ENCODE measurements at places on chromosomes 7 and 10.

DNA sequence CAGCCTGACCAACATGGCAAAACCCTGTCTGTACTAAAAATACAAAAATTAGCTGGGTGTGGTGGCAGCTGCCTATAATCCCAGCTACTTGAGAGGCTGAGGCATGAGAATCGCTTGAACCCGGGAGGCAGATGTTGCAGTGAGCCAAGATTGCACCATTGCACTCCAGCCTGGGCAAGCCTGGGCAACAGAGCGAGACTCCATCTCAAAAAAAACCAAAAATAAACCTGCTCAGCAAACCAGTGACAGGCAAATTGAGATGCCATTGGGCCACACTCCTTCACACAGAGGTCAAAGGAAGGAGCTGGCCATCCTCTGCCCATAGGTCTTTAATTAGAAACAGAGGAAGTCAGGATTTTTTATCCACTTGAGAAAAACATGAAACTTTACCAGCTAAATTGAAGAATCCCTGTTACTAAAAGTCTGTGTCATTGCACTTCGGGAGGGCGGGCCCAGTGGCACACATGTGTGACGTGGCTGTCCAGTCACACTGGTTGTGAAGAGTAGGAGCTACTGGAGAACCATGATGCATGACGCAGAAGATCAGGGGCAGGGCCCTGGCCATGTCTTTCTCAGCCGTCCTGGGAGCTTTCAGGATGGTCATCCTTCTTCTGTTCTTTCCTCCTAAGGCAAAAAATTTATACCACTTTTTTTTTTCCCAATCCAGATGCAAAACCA is 118.3 kb upstream of the ZNF438 start:
- no peak for DNase-seq

GRCh38 chr7:28847681-28848080 is 110.4 kb downstream of the TRIL start:
- no peak for DNase-seq

GRCh38 chr10:43942096-43942850 is 293.6 kb upstream of the ZNF32 start:
- no peak for DNase-seq

DNA sequence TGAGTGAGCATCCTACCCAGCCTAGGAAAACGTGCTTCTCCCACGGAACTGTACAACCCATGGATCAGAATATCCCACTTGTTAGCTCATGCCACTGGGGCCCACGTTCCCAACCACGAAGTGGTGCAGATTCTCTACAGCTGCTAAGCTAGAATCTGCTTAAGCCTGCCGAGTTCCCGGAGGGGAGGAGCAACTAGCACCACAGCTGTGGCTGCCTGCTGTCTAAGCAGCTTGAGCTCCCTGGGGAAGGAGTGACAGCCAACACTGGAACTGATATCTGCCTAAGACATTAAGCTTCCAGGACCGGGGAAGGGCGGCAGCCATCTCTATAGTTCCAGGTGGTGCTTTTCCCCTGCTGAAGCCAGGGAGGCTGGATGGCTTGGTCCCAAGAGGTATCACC is 334.7 kb upstream of the CHRM2 start:
- DNase-seq = no peak

DNA sequence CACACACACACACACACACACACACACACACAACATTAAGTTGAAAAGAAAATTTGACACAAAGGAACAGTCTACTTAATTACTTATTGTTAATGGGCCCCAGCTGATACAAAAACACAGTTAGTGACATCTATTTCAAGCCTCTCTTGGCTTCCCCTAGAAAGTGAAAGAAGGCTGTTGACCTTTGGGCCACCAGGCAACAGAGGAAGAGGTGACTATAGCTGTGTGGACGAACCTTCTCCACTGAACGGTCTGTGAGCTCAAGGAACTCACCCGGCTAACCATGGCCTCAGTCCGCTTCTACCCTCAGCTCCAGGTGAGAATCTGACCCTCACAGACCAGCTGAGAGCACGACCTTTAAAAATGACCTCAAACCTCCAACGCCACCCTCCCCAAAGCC is 32.9 kb upstream of the CALN1 start:
- no peak for DNase-seq

DNA sequence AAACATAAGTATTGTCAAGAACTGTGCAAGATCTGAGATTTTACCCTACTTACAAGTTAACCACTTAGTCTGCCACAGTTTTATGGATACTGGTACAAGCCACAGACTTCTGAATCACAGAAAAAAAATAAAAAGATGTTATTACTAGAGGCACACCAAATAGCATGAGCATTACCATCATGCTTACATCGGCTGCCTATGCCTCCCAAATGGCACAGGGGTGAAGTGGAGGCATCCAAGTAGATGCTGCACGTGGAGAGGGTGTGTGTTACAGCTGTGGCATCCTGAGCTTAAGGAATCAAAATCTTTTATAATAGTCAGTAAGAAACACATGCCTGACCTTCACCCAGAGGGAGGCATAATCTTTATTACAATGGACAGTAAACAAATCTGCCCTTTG is 207.8 kb downstream of the TFEC start:
- DNase-seq = no peak

DNA sequence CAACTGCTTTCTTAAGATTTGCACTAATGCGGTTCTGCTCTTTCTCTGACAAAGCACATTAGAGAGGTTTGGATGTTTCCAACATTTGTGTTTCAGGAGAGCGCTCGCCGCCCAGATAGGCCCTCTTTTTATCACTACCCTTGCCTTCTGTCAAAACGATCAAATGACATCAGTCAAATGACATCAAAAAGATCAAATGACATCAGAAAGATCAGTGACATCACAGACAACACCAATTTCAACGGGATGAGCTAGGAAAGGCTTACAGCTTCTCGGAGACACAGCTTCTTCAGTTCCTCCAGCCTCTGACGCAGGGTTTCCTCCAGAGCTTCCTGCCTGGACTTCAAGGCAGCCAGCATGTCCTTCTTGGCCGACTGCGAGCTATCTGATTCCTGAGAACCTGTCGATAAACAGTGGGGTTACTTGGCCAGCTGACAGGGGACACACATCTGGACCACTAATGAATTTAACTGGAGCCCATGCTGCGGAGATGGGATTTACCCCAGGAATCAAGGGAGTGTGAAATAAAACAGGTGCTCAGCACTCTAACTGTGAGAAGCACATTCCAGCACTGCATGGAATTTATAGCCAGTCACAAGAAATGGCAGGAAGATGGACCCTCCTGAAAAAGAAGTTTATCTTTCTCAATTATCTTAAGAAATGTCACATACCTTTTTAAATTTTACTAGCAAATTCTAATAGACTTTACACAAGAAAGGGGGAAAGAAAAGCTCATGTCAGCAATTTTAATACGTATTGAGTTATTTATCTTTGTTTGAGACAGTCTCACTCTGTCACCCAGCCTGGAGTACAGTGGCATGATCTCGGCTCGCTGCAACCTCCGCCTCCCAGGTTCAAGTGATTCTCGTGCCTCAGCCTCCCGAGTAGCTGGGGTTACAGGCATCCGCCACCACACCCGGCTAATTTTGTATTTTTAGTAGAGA is 88.2 kb downstream of the PRPF18 start:
- DNase-seq = no peak

DNA sequence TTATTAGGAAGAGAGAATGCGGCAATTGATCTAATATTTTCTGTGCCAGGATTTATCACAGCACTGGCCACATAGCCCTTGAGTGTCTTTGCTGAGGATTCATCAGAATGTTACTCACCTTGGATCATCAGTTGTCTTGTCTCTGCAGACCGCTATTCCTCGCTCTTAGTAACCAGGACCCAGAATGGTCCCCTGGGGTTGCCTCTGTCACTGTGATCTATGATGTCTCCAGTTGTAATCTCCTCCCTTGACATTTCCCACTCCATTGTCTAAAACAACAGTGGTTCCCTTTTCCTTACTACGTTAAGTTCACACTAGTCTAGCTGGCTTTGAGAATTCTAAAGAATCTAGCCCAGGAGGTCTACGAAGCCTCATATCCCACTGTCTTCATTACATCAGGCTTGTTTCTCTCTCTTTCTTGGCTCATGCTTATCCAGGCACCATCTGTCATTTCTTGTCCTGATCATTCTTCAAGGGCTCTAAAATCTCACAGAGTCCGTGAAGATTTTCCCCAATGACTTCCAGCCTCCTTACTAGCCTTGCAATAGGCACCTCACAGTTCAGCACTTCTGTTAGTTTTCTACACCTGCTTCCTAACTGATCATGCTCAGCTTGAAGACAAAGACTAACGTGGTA is 125.8 kb downstream of the CUBN start:
- peak; percentile 46 for DNase-seq

GRCh38 chr7:23273141-23273599 is 26.0 kb upstream of the MALSU1 start:
- peak; percentile 87 for DNase-seq

DNA sequence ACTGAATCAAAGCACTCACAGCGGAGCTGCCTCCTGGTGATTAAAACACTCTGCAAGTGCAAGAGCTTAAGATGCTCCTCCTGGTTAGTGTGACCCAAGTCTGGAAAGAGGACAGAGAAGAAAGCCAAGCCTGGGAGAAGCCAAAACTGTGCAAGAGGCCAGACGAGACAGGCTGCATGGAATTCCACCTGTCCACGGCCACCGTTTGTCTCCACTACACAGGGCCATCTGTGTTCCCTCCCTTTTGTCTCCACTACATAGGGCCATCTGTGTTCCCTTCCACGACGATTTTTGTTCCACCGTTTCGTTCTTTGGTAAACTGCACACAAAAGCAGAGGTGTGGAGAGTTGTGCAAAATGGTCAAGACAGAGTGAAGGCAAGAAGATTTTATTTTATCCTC is 233.0 kb downstream of the DIP2C start:
- no peak for DNase-seq

DNA sequence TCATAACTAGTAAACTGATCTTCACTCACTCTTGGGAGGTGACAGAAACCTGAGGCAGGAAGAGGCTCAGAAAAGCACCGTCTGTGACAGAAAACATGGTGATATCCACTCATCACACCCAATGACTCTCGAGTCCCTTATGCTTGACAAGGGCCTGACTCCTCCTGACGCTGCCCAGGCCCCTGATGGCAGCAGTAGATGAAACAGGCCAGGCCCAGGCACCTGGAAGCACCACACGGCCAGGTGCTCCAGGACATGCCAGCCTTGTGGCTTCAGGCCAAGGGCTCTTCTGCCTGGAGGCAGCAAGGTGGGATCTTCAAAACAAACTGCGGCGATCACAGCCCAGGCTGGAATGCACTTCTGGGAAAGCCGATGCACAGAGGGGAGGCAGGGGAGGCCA is 89.3 kb downstream of the MAD1L1 start:
- no peak for DNase-seq

DNA sequence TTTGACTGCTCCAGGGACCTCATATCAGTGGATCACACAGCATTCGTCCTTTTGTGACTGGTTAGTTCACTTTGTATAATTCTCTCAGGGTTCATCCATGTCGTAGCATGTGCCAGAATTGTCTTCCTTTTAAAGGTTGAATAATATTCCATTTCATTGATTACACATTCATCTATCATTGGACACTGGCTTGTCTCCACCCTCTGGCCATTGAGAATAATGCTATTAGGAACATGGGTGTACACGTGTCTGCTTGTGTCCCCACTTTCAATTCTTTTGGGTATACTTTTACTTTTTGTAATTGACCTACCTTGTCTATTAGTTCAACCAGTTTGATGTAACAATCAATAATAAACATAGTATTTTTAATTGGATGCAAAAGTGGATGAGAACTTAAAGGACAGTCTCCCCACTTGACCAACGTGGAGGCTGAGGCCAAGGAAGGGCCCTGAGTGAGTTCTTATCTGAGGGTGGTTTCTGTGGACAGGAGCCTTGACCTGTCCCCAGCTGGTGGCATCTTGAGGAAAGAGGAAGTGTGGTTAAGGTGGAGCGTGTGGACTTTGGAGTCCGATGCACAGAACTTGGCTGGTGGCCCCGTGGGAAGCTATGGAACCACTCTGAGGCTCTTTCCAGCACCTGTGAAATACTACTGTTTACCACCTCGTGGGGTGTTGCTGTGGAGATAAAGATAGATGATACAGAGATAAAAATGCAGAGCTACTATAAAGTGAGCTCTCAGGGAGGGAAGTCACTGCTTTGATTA is 16.6 kb downstream of the WDFY4 start:
- DNase-seq = no peak

DNA sequence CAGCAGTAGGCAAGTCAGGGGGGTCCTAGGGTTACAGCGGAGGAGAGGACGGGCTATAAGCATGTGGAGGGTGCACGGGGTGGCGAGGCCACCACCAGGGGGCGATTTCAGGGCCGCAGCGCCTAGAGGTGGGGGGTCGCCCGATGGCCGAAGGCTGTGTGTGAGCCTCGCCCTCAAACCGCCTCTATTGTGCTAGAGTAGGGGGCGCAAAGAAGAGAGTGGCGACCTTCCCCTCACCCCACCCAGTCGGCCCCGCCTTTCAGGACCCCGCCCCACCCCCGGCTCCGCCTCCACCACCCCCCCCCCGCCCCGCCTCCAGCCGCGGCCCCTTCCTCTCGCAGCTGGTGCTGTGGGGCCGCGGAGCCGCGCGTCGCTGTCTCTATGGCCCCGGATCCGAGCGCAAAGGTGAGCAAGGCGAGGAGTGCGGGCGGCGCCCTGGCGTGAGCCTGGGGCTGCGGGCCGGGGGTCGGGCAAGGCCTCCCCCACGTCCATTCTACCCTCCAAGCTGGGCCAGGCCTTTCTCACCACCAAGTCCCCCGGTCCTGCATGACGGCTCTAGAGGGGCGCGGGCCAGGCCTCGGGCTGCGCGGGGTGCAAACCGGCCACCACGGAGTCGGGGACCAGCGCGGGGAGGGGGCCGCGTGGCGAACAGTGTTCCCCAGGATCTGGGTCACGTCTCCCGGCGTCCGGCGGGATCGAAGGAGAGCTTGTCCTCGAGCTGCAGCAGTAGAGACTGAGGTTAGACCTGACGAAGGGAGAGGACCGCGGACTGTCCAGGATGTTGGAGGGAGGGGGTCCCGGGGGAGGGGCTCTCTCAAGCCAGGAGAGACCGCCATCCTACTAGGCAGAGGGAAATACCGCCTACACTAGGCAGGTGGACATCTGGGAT is at the start of gene SEMA4G:
SEMA4G (plus strand) TSS at position 318 of the 889 bp plus-strand sequence. CDS start 3,409 bp downstream, outside the sequence.
- peak; percentile 82 for DNase-seq

DNA sequence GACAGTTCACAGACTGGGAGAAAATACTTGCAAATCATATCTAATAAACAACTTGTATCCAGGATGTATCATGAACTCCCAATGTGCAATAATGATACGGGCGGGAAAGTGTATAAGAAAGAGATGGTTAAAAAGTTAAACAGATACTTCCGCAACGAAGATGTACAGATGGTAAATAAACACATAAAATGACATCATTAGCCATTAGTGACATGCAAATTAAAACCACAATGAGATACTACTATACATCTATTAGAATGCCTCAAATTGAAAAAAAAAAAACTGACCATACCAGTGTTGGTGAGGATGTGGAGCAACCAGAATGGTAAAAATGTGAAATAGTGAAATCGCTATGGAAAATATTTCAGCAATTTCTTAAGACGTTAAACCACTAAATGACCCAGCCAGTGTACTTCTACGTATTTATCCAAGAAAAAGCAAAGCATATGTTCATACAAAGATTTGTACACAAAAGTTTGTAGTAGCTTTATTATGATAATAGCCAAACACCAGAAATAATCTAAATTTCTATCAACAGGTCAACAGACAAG is 83.5 kb downstream of the IPMK start:
- DNase-seq = no peak

- DNase-seq = no peak
These were observed 38.4 kb downstream of the SLC39A12 start for GRCh38 chr10:17989908-17990767.

All from nephron progenitor cell (in vitro differentiated cells).